HCEC 1CT (cell line): ENCODE measurements at places on chromosomes 13 and 19.

GRCh38 chr13:51342706-51343105 lies 3.2 kb downstream of the SERPINE3 start:
- peak; percentile 65 for DNase-seq

GRCh38 chr13:104296286-104296685 lies 1230.1 kb upstream of the SLC10A2 start:
- no peak for DNase-seq

- DNase-seq, result no peak
Observed at GRCh38 chr19:6752256-6753177, 13.0 kb downstream of the TRIP10 start.

- no peak for DNase-seq
Observed at GRCh38 chr13:63436325-63436668, 2020.6 kb upstream of the PCDH20 start.

GRCh38 chr13:45142440-45143345 lies 22.4 kb downstream of the GTF2F2 start:
- peak; percentile 36 for DNase-seq

- peak; percentile 30 for DNase-seq
Observed at GRCh38 chr19:23365222-23365621, 30.0 kb downstream of the ZNF91 start.

DNA sequence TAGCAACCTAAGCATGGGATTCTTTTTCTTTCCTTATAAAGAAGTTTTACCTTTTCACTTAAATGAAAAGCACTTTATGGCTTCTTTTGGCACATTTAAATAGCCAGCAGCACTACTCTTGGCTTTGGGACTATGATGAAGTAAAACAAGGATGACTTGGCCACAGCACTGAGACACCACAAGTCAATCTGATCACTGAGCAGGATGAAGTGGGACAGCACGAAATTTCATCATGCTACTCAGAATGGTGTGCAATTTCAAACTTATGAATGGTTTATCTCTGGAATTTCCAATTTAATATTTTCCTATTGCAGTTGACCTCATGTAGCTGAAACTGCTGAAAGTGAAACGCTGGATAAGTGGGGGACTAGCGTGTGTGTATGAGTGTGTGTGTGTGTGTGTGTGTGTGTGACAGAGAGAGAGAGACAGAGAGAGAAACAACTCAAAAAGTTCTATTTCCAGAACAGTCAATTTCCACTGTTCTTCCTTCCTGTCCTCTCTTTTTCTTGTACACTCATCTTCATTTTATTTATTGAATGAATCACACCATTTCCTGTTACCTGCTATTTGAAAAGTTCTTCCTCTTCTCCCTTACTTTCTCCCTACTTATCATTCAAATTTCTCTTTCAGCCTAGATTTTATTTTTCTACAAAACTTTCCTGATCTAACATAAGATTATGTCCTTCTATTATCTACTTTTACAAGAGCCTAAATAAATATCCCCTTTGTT lies 414.2 kb upstream of the MIR17HG start:
- DNase-seq, result no peak

DNA sequence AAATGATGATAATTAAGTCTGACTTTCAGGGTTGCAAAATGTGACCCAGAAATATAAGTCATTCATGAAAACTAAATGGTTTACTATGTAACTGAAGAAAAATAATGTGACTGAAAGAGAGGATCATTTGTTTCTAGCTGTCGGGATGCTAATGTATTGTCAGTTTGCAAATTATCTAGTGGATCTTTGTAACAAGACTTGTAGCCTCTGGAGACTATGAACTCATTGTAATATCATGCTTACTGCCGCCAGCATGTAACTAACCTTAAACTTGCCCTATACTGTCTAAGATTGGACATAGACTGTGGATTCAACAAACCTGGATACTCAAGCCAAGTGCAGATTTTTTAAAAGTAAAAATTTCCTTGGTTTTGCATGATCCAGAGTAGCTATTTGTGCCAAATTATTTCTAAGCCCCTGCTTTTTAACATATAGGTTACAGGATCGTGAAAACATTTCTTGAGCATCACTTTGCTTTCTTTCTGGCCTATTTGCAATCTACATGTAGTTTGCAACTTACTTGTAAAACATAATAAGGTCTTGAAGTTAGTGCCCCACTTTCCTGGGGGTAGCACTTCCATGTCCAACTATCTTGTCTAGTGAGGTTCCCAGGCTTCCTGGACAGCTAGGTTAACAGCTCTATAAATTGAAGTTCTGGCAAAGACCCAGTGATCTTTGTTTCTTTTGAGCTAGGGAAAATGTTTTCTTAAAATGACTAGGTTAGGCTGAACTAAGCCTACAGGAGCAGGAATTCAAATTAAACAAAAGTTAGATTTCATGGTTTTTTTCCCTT lies 3.3 kb upstream of the POSTN start:
- DNase-seq, result no peak

DNA sequence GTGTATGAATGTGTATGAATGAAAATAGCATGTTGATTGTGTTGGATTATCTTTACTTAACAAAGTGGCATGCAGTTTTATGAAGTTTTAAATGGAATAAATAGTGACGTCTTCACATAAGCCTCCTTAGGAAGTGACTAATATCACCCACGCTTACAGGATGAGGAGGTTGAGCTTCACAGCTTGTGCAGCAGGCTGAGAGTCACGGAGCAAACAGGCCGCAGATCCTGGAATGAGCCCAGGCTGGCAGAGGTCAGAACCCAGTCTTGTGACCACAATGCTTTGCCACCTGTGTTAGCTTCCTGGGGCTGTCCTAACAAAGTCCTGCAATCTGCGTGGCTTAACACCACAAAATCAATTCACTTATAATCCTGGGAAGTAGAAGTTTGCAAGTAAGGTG lies 20.8 kb downstream of the LAIR2 start:
- DNase-seq, result peak; percentile 67

DNA sequence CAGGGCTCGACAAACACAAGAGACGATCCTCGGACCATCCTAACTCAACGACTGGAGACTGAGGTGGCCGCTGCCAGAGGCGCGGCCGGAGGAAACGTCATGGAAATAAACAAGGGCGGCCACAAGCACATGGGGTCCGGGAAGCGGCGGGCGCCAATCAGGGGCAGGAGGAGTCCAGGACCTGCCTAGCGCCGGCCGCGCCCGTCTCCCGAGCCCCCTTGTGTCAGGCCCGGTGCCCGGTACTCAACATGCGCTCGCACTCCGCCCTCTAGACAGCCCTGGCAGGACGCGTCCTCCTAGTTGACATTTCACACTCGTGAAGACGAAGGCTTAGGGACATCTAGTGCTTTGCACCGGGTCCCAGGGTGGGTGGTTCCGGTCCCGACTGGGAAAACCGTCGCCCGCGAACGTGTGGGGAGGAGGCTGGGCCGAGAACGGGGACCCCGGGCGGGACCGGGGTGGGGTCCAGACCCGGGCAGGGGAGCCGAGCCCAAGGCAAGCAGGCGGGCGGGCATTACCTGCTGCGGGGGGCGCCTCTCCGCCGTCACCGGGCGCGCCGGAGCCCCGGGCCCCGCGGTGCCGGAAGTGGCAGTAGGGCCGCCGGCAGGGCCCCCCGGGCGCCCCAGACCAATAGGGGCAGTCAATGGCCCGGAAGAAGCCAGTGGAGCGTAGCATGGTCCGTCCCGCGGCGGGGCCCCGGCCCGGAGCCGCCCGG lies 442 bp downstream of the REXO1 start:
- peak; percentile 53 for DNase-seq

DNA sequence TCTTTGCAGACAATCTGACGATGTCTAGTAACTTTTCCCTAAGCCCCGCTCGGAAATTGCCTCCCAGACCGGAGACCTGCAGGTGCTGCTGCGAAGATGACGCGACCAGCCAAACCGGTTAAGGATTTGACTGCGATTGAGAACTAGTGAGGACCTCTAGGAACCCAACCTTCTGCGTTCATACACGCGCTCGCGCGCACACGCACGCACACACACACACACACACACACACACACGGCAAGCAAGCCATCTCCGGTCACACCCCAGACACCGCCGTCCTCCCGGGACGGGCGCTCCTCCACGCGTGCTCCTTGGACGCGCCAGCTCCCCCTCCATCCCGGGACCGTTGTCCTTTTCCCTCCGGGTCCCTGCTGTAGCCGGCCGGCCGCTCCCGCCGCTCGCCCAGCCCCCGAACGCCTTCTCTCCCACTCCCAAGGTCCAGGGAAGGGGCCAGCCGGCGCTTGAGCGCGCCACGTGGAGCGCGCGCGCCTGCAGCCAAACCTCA lies 1.2 kb downstream of the TBC1D4 start:
- peak; percentile 54 for DNase-seq

DNA sequence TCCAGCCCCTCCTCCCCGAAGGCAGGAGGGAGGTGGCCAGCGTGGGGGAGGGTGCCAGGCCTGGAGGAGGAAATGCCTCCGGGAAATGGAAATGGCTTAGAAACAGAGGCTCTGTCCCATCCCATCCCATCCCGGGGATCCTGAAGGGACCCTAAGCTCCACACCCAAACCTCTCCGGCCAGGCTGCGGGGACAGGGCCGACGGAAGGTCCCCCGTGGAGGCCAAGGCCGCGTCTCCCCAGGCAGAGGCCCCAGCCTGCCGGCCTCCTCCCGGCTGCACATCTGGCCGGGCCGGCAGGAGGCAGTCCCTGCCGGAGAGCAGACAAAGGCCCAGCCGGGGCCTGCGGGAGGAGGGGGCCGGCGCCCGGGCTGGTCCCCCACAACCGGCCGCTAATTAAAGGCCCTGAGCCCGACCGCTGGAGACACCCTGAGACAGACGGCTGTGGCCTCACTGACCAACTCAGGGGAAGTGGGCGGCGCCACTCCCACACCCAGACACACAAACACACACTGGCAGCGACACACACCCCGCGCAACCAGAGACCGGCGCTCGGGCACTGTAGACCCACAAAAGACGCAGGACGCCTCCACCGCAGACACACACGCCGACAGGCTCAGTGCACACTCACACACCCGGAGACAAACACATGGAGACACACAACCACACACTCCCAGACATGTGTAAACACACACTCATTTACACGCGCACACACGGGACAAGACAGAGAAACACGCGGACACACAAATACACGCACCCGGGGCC lies 1.1 kb downstream of the ADAMTS10 start:
- DNase-seq, result no peak

DNA sequence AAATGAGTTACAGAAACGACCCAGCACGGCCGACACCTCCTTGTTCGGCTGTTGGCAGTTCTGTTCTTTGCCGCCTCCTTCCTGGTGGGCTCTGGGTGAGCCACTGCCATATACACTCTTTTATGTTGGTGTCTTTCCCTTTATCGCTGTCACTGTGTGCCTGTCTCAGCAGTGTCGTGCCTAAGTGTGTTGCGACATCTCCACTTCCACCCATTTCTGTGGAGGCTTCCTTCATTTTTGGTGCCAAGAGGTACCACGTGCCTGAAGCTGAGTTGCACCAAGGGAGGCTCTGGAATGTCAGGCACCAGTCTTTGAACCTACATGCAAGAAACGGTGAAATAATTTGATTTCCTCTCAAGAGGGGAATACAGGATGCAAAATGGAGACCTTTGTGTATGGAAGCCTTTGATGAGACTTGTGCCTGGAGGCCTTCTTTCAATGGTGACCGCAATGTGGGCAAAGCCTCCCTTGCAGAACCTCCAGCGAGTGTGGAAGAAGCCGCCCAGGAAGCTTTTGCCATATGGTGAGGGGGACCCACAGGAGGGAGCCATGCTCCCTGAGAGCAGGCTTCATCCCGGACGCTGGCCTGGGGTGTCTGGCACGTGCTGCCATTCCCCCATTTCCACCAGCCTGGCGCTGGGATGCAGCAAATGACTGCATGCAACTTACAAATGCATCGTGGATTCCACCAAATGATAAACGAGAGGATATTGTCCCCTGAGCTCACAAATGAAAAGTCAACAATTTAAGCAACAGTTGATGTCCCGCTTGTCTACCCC lies 136.2 kb downstream of the TEX29 start:
- DNase-seq, result no peak

DNA sequence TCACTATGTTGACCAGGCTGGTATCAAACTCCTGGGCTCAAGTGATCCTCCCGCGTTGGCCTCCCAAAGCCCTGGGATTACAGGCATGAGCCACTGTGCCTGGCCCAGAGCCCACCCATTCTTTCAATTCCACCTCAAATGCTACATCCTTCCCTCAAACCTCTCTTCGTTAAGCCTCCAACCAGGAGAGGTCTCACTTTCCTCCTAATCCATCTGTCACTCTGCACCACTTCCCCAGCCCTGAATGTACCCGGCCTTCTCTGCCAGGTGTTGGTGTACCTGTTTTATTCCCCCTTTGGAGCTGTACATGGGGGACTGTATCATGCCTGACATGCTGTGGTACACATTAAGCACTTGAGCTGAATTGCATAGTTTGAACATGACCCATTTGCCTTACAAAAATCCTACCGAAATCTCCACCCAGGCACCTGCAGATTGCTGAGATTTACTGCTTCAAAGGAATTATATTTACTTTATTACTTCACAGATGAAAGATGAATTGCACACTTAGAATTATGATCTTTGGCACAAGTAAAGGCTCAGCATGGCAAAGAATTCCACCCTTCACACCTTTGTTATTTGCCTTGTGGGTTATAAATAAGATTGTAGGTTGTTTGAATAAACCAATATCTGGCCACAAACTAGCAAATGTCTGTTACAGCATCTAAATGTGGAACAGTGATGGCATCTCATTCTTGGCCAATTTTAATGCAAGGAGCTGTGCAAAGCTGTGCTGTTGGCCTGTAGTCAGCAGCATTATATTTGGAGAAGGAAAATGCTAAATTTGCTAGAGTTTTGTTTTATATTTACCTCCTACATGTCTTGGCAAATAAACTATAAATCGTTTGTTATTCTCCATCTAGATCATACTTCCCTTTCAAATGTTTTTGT lies 15.6 kb upstream of the WASF3 start:
- DNase-seq, result no peak

DNA sequence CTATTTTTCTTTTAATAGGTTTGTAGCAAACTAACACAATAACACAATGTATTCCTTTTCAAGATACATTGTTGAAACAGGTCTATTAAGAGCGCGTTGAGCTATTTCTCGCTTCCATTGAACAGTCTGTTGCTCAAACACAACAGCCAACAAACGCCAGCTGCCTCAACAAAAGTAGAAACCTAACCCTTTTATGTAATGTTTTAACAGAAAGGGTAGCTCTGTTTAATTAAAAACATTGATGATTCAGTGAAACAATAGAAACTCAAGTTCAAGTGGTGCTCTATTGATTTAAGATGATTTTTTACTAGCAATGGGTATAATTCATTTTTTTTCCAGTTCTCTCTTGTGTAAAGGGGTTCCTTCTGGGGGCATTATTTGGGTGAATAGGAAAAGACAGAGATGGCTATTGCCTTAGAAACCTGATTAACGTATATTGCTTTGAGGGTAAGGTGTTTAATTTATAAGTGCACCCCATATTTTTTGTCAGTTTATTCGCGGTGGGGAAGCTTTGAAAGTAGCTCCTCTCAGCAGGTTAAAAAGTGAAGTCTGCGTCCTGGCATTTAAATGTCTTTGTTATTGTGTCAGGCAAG lies 14.9 kb downstream of the ZIC2 start:
- no peak for DNase-seq

DNA sequence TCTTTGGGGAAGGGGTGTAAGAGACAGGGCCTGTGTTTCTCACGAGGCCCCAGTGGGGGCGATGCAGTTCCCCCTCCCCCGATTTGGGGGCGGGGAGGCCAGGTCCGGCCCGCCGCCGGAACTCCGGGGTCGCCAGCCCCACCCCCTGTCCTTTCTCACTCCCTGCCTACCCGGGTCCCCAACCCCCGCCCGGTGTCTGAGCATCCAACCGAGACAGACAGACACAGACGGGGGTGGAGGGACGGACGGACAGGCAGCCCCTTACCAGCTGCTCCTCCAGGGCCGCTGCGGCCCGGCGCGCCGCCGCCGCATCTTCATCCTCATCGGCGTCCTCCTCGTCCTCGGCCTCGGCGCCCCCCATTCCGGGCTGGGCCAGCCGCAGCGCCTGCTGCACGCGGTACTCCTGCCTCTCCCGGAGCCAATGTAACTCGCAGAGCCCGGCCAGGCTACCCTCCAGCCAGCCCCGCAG lies 397 bp downstream of the DACT3 start:
- peak; percentile 4 for DNase-seq
